CD4-positive, alpha-beta T cell (primary cell): ENCODE measurements at places on chromosomes 11 and 22.

DNA sequence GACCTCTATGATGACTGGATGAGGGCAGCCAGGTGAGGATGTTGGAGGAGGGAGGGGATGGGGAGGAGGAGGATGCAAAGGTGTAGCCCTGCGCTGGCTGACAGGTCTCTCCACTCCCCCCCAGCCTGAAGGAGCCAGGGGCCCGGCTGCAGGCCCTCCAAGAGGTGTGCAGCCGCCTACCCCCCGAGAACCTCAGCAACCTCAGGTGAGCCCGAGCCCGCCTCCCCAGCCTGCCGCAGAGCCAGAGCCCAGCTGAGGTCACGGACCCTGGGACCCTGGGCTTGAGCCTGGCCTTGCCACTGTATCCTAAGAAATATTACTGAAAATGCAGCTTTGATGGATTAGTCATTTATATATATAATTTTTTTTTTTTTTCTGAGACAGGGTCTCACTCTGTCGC is 7.8 kb downstream of the SH3BP1 start:
- no peak for DNase-seq

GRCh38 chr22:42901790-42902508 is 44.9 kb upstream of the ARFGAP3 start:
- DNase-seq: no peak

DNA sequence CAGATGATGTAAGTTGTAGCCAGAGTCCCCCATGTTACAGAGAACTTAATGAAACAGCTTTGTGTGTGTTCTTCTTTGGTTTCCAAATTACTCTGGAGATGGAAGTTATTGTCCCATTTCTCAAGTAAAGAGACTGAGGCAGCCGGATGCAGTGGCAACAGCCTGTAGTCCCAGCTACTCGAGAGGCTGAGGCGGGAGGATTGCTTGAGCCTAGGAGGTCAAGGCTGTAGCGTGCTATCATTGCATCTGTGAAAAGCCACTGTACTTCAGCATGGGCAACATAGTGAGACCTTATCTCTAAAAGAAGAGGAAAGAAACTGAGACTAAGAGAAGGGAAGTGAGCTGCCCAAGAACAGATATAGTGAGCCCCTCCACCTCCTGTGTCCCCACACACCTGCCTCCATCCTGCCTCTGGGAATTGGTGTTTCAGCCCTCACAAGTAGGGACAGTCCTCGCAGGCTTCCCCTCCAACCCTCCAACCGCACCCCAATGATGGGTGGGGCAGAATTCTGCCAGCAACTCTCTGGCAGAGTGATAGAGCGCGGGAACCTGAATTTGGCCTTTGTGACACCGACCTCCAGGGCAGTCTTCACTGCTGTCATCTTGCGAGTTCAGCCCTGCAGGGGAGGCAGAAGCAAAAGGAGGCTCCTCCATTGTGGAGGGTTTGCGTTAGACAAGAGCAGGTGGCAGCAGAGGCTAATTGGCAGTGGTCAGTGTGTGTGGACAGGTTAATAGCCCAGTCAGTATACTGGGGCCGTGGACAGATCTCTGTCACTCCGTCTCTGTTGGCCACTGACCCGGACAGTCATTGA is 1.6 kb downstream of the PDXP start:
- no peak for DNase-seq

GRCh38 chr22:45616432-45616831 is 55.2 kb upstream of the ATXN10 start:
- no peak for DNase-seq

DNA sequence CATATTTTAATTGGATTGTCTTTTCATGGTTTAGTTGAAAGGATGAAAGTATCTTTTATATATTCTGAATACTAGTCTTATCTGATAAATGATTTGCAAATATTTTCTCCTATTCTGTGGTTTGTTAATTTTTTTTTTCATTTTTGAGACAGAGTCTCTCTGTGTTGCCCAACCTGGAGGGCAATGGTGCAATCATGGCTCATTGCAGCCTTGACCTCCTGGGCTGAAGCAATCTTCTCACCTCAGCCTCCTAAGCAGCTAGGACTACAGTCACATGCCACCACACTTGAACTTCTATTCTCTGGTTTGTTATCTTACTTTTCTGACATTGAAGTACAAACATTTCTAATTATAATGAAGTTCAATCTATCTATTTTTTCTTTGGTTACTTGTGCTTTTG is 30.0 kb upstream of the FAR1 start:
- DNase-seq: no peak

DNA sequence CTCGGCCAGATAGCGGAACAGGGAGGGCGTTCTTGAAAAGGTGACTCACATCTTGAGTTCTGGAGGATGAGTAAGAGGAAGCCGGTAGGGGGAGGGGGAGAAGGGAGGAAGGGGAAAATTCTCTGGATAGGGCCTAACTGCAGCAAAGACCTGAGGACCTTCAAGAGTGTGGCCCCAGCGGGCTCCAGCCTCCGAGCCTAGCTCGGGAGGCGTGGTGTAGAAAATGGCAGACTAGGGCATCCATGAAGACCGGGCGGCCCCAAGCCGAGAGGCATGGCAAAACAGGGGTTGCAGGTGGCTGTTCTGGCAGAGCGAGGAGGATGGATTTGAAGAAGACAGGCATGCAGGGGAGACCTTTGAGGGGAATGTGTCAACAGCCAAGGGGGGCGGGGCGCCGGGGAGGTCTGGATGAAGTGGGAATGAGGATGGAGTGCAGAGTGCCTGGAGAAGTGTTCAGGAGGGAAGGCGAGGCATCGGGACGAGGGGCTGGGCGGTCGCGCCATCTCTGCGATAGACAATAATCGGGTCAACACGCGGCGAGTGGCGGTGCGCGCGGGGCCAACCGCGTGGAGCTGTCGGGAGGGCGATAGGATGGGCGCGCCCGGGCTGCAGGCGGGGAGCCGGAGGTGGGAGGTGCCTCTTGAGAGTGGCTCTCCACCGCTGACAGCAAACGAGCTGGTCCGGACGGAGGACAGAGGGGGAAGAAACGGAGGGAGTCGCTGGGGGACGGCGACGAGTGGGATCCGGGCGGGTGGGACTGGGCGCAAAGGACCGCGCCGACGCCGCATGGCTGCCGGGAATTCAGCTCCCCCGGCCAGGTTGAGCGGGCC is 40.0 kb upstream of the CREB3L1 start:
- DNase-seq: peak; percentile 15

DNA sequence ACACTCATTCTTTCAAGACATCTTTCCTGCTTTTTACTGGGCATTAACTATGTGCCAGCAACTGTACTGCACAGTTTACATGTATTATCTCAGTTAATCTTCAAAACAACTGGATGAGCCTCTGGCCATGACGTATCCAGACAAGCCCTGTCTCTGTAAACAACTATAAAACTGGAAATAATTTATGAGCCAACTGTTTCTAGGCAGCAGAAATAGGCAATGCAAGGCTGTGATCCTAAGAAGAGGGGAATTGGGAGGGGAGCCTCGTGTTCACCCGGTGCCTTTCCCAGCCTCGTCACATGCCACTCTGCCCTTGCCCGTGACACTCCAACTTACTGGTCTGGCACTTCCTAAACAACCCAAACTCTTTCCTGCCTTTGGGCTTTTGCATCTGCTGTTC is 82.8 kb downstream of the FBXO7 start:
- no peak for DNase-seq

DNA sequence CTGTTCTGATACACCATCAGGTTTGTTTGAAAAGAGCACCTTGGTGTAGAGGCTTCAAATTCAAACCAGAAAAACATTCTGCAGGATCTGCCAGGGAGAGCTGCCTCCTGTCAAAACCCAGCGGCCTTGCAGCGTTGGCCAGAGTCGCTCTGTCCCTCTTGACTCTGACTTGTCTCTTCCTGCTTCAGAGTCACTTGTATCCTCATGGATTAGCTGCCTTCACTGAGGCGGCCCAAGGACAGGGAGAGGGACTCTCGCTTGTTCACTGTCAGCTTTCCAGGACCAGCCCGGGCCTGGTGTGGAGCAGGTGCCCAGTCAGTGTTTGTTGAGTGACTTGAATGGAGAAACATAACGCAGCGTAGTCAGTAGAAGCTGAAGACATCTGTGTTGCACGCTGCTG is 18.0 kb downstream of the TBC1D22A start:
- DNase-seq: no peak

- no peak for DNase-seq
Observed at GRCh38 chr11:45860764-45861510, 13.7 kb downstream of the CRY2 start.

GRCh38 chr11:76559346-76559745 is 111.2 kb downstream of the LRRC32 start:
- DNase-seq: no peak

- no peak for DNase-seq
Observed at GRCh38 chr11:103453915-103454709, 344.9 kb downstream of the DYNC2H1 start.

GRCh38 chr22:42317008-42317407 is 46.6 kb upstream of the TCF20 start:
- DNase-seq: peak; percentile 28

GRCh38 chr22:29973269-29973668 is 90.3 kb downstream of the MTMR3 start:
- no peak for DNase-seq

- DNase-seq: no peak
Observed at GRCh38 chr11:2144544-2145248, 5.5 kb upstream of the IGF2 start.

GRCh38 chr11:35487532-35488078 is 37.8 kb downstream of the PAMR1 start:
- DNase-seq: no peak

GRCh38 chr22:26852176-26852575 is 194.8 kb downstream of the MIAT start:
- no peak for DNase-seq

GRCh38 chr11:128623091-128623490 is 35.7 kb upstream of the ETS1 start:
- DNase-seq: no peak

- DNase-seq: no peak
Observed at GRCh38 chr22:22709719-22710445, 65.5 kb downstream of the GGTLC2 start.

GRCh38 chr22:33271390-33272161 is 213.4 kb upstream of the SYN3 start:
- no peak for DNase-seq

DNA sequence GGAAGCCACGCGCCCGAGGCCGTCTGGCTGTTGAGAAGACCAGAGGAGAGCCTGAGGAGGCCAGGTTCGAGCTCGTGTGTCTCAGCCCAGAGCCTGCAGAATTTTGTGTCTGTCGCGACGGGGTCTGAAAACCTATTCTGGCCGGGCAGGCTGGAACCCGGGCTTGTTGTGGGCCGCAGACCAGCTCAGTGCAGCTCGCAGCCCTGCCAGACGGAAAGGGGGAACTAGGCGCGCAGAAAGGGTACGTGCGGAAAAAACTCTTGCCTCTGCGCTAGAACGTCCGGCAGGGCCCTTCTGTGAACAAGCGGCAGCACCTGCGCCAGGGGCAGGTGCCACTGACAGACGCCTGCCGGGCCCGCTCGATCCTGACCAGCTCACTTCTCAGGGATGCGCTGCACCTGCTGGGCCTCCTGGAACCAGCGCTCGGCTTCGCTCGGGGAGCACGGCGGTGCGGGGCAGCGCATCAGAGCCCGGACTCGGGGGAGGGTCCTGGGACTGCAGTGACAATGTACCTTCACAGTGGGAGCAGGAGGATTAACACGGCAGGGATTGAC is 409.3 kb downstream of the BRD1 start:
- no peak for DNase-seq

- DNase-seq: no peak
Observed at GRCh38 chr22:24129263-24129651, 52.0 kb upstream of the SUSD2 start.

- DNase-seq: no peak
Observed at GRCh38 chr11:71505001-71505400, 22.1 kb upstream of the KRTAP5-7 start.
